MV-4-11 (cell line): ENCODE measurements at places on chromosomes 6 and 20.

GRCh38 chr20:62428396-62429295, 1.3 kb upstream of the RBBP8NL start:
- DNase-seq = no peak

- DNase-seq = peak; percentile 58
These were observed 47.6 kb downstream of the AGPAT4 start for GRCh38 chr6:161226009-161226964.

GRCh38 chr6:110523451-110524021, 47.1 kb upstream of the SLC22A16 start:
- no peak for DNase-seq

GRCh38 chr20:41098703-41099250, 38.6 kb upstream of the PLCG1 start:
- DNase-seq = no peak

GRCh38 chr6:64049736-64050135, 414.1 kb downstream of the PHF3 start:
- no peak for DNase-seq

- DNase-seq = no peak
These were observed 29.8 kb downstream of the SMPDL3A start for GRCh38 chr6:122818866-122819265.

GRCh38 chr6:44931385-44931784, 396.7 kb upstream of the RUNX2 start:
- no peak for DNase-seq

- peak; percentile 75 for DNase-seq
These were observed 135.4 kb downstream of the CDC5L start for GRCh38 chr6:44522871-44523270.

GRCh38 chr20:5191829-5192569, 65.2 kb downstream of the CDS2 start:
- peak; percentile 72 for DNase-seq

GRCh38 chr6:47701363-47701762, 3.0 kb downstream of the ADGRF4 start:
- no peak for DNase-seq

- no peak for DNase-seq
These were observed 38.2 kb upstream of the FRMD1 start for GRCh38 chr6:168116975-168117899.

GRCh38 chr6:169827290-169827717, 75.9 kb downstream of the ERMARD start:
- no peak for DNase-seq

DNA sequence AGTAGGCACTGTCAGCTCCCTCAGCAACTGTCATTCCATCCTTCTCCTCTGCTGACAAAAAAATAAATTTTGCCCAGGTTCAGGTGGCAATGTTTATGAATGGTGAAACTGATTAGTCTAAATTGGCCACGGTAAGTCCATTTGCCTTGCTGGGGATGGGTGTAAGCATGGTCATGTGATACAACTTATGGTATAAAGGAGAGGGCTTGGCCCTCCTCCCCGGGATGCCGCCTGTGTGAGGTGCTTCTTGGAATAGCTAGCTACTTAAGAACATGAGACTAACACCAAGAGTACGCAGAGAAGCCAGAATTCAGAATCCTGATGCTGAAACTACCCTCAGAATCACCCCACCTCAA, 94.4 kb upstream of the MAP7 start:
- DNase-seq = no peak
